ENCODE measurements at places on chromosomes 4 and X.

DNA sequence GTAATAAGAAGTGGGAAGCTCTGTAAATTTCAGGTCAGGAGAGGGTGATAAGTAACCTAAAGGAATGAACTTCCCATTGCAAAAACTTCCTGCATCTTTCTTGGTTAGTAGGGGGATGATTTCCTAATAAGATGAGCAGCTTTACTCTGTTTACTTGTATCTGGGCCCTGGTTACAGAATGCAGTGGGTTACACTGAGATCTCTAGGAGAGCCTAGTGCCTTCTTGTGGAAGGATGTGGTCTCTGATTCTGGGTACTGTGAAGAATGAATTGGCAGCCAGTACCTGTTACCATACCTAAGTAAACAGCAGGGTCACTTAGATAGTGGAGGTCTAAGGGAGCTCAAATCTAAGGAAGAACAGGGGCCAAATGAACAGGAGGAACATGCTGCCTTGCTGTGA, 320.6 kb downstream of the ARHGAP10 start:
- DNase-seq: no peak

GRCh38 chr4:89509708-89510281, 202.2 kb upstream of the GPRIN3 start:
- no peak for DNase-seq

GRCh38 chrX:154732421-154733065, 18.3 kb downstream of the GAB3 start:
- DNase-seq: no peak

- no peak for DNase-seq
These were observed 80.4 kb upstream of the GRPR start for GRCh38 chrX:16042980-16043379.

DNA sequence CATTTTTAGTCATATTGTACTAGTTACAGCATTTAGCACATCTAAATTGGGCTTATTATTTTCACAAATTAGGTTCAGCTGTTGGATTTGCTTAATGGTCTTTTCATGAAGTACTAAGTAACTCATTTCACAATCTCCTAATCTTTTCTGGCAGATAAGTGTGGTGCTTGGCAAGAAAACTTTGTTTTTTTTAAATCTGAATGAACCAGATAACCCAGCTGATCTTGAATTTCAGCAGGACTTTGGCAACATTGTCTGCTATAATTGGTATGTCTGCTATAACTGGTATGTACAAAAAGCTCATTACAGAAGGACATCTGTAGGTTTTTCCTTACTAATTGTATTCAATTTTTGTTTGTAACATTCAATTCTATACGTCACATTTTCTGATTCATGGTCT, 22.7 kb downstream of the WDR19 start:
- DNase-seq: no peak

DNA sequence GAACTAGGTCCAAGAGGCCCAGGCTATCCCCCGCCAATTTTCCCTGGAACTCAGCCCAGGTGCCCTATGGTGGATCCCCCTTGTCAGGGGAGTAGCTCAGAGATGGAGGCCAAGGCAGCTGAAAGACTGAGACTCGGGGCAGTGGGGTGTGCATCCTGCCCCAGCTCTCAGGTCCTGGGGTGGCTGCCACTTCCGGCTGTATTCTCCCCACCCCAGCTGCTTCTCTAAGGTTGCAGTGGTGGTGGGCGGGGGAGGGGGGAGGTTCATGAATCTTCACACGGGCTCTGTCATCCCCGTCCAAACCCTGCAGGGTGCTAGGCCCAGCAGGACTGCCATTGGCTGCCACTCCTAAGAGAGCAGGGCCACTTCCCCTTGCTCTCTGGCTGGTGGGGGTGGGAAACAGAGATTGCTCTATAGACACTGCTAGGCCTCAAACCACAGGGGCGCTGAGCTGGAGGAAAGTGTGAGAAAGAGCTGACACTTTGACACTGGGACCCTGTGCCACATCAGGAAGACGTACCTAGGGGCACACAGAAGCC, 1.5 kb downstream of the SASH3 start:
- DNase-seq: peak; percentile 56

- DNase-seq: no peak
These were observed 1190.2 kb upstream of the AGA start for GRCh38 chr4:178632415-178632814.

DNA sequence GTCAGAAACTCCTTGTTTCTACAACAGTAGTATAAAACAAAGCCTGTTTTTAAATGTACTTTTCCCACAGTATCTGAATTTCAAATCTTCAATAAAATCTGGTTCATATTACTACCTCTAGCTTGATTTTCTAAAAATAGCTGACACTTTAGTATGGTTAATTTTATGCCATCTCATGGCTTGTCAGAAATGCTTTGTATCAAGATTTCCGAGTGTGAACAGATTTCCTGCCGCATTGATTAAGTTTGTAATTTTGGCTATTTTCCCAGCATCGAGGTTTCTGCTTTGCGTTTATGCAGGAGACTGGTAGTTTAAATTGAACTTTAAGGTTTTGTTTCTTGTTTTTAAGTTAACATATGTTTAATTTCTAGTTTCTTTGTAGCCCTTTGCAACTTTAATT, 44.2 kb downstream of the CLCN3 start:
- DNase-seq: no peak

- no peak for DNase-seq
These were observed 60.7 kb upstream of the KDR start for GRCh38 chr4:55186123-55186522.

GRCh38 chrX:134685668-134686067, 27.4 kb upstream of the PLAC1 start:
- DNase-seq: no peak

DNA sequence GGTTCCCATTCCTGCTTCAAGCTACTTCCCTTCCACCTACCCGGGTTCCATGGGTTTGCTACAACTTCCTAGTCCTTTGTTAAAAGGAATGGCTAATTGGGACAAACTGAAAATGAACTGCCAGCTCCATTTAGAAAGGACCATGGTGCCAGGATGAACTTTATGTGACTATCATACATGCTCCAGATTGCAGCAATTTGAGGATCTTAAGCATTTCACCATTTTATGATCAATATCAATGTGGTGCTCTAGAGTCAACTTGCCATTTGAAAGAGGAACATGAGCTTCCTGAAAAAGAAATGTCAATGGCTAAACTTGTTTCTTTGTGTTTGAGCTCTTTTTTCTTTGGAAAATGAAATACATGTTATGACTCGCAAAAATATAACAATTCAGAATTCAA, 92.7 kb upstream of the IL15 start:
- no peak for DNase-seq

- no peak for DNase-seq
These were observed 21.9 kb upstream of the ARHGAP10 start for GRCh38 chr4:147709999-147710398.

- no peak for DNase-seq
These were observed 22.0 kb downstream of the AFAP1 start for GRCh38 chr4:7917669-7918068.

- no peak for DNase-seq
These were observed 165.6 kb upstream of the S100G start for GRCh38 chrX:16484338-16484737.

GRCh38 chr4:31041385-31041784, 321.2 kb downstream of the PCDH7 start:
- no peak for DNase-seq

GRCh38 chr4:126583509-126583908, 1049.2 kb upstream of the INTU start:
- no peak for DNase-seq

DNA sequence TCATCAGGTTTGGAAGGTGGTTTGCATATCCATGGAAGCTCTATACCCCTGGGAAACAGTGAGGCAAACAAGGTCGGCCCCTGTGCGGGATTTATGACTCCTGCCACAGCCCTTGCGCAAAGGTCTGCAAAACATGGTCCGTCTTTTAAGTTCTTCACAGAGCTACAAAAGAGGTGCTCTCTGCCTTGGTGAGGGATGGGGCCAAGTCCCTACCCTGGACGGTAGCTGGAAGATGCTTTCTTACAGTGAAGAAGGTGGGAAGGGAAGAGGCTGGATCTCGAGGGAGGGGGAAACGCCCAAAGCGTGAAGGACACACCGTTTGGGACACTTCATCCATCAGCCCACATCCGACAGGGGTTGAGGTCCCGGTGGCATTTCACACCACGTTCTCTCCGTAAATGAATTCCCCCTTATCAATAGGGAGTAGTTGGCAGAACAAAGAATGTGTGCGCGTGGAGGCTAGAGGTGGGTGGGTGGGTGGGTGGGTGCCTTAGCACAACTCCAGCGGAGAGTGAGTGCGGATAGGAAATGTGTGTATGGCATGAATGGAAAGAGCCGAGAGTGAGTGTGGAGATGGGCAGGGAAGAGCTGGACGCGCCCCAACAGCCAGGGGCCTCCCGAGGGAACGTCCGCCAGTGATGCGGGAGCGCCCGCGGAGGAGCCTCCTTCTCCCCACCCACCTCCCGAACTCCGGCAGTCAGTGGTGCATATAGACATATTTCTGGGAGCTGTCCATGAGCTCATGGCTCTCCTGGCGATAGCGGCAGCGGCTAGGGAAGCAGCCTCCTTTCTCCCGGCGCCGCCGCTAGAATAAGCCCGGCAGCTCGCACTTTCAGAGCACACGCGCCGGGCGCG, 68.3 kb downstream of the LARP7 start:
- no peak for DNase-seq

DNA sequence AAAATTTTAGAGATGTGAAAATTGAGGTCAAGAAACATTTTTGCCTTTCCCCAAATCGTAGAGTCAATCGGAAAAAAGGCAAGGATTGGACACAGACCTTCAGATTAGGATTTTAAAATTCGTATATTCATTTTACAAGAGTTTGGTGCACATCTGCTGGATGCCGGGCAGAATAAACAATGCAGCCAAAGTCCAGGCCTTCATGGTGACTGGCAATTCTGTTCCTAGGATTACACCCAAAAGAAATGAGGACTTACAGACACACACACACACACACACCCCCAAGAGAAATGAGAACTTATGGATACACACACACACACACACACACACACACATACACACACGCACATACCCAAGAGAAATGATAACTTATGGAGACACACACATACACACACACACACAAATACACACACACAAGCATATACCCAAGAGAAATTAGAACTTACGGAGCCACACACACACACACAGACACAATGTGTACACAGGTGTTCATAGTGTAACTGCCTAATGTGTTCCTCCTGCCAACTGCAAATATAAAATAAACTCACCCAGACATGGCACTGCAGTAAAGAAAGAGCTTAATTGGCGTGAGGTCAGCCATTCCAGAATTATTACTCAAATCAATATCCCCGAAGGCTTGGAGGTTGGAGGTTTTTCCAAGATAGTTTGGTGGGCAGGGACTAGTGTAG, 165.7 kb upstream of the STS start:
- DNase-seq: no peak

- no peak for DNase-seq
These were observed 427.0 kb upstream of the TRAM1L1 start for GRCh38 chr4:117512414-117512813.

GRCh38 chr4:123589301-123589700, 192.7 kb downstream of the SPRY1 start:
- DNase-seq: no peak

DNA sequence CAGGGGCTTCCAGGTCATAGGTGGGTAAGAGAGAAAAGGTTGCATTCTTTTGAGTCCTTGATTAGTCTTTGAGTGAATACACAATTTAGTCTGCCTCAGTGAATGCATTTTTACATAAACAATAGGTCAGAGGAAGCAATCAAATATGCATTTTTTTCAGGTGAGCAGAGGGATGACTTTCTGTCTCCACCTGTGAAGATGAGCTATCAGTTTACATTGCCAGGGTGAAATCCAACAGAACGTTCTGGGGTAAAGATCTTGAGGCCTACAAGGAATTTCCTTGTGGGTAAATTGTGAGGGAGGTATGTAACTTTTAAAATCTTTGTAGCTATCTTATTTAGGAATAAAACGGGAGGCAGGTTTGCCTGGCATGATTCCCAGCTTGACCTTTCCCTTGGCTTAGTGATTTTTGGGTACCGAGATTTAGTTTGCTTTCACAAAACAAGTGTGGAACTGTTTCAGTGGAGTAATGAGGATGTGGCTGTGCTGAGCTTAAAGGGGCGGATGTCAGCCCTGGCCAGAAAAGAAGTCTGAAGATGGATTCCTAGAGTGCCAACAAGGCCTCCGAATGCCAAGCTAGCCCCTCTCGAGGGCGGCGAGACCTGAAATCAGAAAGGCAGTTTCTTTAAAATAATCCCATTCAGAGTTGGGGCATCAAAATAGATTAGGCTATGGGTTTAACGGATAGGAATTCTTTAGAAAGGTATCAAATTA, 29.5 kb downstream of the TMEM131L start:
- no peak for DNase-seq

DNA sequence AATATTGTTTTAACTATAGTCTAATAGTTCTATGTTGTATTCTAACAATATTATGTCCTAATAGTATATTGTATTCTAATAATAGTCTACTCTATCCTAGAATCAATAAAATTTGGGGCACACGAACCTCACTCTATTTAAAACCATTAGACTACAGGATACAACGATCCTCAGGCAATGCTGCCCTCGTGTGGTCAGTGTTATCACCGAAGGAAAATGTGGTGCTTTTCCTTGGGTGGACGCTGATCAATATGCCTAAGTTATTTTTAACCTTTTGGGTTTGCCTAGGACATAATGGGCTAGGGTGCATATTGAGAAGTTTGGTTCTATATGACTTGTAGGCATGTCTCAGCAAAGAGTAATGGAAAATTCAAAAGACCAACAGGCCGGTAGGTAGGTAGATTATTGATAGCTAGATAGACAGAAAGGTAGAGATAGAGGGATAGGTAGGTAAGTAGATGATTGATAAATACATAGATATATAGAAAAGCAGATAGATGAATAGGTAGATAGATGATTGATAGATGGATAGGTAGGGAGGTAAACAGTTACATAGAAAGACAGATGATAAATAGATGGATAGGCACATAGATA, 75.1 kb downstream of the PRKX start:
- no peak for DNase-seq

DNA sequence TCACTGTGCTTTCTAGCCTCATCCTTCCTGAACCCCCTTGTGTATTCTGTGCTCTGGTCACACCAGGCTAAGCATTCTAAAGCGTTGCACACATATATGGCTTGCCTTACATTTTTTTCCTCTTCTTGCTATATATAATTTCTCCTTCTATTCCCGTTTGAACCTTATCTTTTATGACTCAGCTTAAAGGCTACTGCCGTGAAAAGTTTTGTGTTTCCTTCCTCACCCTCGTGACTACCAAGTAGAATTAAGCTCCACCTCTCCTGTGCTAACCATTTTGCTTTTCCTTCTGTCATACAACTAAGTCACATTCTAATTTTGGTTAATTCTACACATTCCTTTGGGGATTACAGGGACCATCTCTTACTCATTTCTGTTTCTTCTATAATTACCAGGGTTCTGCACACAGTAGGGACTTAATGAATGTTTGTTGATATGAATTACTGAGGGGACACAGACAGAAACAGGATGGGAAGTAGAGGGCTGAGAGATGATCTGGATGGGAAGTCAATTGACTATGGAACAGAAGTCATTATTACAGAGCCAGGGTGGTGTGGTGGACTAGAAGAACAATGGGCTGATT, 67.1 kb downstream of the DOCK11 start:
- no peak for DNase-seq

- no peak for DNase-seq
These were observed 193.6 kb downstream of the COX7B2 start for GRCh38 chr4:46715468-46715867.

Measured in stimulated activated CD8-positive, alpha-beta memory T cell treated with anti-CD3 and anti-CD28 coated beads, Interleukin-7, amount 100 ng/mL, for 1 hour (primary cell).